ENCODE measurements at places on chromosomes 2 and 18.
A peak's percentile ranks its signal among the peaks of the same experiment; 100 is the strongest.

GRCh38 chr2:207223051-207223450 lies 57.3 kb upstream of the KLF7 start:
- no peak for DNase-seq

GRCh38 chr2:58701688-58702301 lies 460.7 kb upstream of the FANCL start:
- no peak for DNase-seq

GRCh38 chr18:51623653-51624052 lies 426.2 kb upstream of the MEX3C start:
- no peak for DNase-seq

DNA sequence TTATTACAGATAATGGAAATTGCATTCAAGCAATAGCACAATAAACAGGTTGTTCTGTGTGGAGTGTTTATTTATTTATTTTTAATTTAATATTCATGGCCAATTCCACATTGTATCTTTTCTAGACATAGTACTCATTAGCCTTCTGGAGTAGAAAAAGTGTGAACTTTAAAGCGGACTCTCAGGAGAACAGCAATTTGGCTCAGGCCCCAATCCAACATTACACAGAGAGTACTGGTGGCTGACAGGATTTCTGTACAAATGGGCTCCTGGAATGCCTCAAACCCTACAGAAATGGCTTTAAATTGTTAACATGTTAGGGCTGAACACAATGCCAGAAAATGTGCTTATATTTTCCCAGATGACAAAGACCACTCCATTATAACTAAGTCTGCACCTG lies 533.9 kb upstream of the NXPH2 start:
- DNase-seq, result no peak

DNA sequence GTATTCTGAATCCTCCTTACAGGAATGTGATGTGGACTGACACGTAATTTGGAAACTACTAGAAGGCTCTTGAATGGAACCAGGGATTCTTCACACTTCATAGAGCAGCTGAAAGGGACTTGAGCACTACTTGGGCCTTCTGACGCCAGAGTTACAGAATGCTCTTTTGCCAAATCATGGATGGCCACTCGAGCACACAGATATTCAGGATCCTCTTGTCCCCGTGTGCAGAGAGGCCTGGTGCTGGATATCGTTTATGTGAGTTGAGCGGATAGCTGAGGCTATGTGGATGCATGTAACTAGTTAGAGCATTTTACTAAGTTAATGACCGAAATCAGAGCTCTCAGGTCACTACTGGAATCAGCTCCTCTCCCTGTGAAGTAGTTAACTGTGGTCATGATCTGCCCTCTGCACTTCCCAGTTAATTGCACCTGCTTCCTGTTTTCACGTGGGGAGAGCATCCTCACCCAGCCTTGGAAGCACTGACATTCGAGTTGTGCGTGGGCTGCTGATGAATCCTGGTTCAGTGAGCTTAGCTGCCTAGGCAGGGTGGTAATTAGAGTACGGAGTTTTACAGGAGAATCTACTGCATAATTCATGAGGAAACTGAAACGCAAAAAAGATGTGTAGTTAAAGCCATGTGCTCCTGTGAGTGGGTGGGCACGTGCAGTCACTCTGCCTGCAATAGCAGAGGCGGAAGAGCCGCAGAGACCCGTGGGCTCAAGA lies 5.2 kb upstream of the TPO start:
- no peak for DNase-seq

DNA sequence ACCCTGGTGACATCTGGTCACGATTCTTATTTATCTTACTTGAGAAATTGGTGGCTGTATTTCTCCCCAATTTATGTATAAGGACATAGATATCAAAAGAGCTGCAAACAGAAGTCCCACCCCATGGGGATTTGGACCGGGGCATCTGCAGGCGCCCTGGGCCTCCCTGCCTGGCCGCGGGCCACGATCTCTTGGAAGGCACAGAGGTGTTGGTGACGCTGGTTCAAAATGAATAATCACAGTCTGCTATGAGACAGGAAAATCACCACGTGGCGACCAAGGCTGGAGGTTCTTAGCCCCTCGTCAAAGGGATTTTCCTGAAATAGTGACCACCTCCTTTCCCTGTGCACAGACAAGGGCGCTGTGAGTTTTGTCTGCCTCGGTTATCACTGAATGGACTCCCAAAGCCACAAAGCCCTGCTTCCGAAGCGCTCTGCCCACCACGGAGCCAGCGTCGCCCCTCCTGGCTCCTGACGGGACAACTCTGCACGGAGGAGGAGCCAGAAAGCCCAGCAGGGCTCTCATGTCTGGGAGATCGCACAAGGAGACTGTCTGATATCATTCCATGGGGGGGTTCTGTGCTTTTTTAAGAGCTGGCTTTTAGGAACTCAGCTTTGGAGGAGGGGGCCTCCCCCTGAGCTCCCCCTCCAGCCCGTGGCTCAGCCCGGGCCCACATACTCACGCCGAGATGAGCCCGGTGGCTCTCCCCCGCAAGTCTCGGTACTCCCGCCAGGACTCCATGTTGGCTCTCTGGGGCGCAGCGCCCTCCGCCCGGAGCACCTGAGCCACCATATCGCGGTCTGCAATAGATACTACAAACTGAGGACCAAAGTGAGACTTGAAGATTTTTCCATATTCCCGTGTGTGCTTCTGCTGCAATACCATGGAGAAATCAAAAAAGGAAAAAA lies 14.6 kb downstream of the CYP27C1 start:
- no peak for DNase-seq

GRCh38 chr2:107681936-107682335 lies 144.8 kb upstream of the RGPD4 start:
- no peak for DNase-seq

DNA sequence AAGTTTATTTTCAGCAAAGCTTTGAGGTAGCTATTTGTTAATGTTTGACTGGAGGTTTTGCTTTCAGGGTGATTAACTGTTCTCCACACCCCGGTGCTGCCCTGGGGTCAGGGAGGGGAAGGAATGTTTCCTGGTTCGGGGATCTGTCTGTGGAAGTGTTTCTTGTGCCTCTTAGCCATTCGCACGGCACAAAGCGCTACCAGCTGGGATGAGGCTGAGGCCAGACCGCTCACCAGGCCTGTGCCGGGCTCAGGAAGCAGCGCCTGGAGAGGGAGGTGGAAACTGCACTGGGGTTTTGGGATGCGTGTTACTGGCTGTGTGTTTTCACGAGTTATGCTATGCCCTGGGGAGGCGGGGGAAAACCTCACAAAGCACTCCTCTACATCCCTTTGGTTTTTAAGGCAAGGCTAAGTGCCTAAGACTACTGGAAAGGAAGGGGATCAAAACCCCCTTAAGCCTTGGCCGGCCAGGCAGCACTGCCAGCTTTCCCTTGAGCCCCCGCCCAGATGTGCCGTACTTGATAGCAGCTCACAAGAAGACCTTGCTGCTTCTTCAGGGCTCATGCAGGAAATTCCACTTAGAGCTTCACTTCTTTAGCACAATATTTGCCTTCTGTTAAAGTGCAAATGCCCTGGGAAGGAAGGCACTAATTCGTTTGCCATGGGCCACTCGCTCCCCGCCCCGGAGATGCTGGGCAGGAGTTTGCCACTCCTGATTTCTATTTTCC lies 65.7 kb upstream of the CNGA3 start:
- no peak for DNase-seq

GRCh38 chr18:79681484-79682387 lies 2.1 kb downstream of the CTDP1 start:
- no peak for DNase-seq

DNA sequence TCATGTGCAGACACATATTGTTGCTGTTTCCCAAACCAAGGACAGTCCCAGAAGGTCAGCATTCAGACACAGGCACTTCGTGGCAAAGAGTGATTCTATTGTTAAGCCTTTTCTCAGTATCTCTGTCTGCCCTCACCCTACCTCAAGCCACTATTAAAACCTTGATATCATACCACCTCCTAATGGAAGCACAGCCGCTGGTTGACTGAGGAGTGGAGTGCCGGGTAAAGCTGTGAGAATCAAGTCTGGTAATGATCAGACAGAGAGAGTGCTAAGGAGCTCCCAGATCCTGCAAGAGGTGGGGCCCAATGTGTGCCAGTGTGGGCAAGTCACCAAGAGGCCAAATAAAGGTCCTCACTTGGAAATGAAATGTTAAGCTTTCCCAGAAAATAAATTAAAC lies 819.5 kb downstream of the BCL11A start:
- DNase-seq, result no peak

DNA sequence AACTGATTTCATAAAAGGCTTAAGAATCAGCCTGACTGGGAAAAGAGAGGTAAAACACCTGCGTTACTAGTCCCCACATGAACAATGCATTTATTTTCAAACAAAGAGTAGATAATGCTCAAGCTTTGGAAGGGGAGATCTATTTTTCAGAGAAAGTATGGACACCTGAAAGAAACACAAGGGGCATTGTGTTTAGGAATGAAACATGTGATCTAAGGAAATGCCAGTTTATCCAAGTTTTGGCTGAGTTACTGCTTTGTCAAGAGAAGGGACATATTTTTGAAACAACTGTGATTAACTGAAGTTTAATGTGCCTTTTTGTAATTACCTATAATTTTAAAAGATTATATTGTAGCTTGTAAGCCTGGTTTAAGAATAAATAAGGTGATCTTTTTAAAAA lies 49.3 kb upstream of the RBBP8 start:
- no peak for DNase-seq

DNA sequence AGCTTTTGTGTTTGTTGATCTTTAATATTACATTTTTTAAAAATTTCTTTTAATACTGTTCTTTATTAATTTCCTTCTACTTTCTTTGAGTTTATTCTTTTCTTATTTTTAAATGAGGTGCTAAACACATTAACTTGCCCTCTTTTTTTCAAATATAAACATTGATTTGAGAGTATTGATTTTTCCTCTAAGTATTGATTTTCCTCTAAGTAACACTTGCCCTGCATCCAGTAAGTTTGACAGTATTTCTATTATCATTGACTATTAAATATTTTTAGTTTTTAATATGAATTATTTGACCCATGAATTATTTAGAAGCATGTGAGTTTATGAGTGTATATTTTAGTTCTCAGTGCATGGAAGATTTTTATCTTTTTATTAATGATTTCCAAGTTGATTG lies 337.0 kb upstream of the RAB12 start:
- no peak for DNase-seq

DNA sequence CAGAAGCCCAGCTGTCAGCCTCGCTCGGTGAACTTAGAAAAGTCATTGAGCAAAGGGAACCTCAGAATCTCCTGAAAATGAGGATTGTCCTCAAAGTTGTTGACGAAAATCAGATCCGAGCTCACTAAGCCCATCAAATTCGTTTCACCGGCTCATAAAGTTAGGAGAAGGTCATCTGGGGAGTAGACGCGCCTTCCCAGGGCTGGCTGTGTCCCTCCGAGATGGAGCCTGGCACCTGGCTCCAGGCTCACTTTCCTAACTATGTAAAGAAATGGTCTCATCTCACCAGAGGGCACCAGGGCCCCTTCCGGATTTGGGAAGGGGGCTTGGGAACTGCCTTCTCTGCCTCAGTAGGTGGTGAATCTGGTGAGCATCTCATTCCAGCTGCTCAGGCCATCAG lies 145.5 kb downstream of the PXDN start:
- no peak for DNase-seq

DNA sequence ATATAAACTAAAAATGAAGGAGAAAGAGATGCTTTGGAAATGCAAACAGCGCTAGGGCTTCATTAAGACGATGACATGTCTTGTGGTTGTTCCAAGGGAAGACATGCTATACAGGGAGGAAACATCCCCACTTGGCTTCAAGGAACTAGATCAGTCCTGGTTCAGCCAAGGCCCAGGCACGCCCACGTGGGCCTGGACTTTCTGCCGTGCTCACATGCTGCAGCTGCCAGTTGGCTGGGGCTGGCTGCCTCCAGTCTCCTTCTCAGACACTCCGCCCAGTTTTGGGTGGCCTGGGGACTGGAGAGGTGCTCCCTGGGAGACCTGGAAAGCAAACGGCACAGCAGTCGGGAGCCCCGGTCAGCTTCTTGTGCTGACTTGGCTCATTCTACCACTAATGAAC lies 109.6 kb downstream of the GLI2 start:
- no peak for DNase-seq

GRCh38 chr18:54750350-54750749 lies 77.9 kb upstream of the RAB27B start:
- no peak for DNase-seq

GRCh38 chr18:7789856-7790552 lies 222.9 kb downstream of the PTPRM start:
- DNase-seq, result peak; percentile 8

GRCh38 chr2:55232863-55233657 lies 572 bp downstream of the RPS27A start:
- no peak for DNase-seq

- no peak for DNase-seq
These were observed 3.5 kb upstream of the RNU4ATAC start for GRCh38 chr2:121527009-121527682.

GRCh38 chr2:205882806-205883425 lies 200.6 kb downstream of the NRP2 start:
- no peak for DNase-seq

DNA sequence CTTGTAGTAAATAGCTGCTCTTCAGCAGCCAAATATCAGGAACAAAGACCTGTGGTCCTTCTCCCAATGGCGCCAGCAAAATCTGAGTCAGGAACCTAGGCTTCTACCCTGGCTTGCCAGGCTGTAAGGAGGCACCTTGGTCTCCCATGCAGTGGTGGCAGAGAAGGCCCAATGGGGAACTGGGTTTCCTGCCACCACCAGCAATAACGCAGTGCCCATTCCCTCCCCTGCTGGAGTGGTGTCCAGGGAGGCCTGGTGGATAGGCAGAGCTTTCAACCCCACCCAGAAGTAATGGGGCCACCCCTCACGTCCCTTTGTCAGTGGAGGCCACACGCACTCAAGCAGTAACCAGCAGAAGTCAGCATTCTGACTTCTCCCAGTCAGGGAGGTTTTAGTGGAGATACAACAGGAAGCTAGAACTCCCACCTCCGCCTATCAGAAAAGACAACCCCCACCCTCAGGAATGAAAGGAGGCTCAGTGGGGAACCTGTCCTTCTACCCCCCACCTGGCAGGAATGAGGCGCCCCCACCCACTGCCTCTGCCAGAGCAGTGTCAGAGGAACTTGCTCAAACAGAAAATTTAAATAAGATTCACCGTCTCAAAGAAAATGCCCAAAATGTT lies 132.4 kb downstream of the COPS8 start:
- DNase-seq, result no peak

- no peak for DNase-seq
These were observed 41.1 kb downstream of the FAM124B start for GRCh38 chr2:224360801-224361251.

DNA sequence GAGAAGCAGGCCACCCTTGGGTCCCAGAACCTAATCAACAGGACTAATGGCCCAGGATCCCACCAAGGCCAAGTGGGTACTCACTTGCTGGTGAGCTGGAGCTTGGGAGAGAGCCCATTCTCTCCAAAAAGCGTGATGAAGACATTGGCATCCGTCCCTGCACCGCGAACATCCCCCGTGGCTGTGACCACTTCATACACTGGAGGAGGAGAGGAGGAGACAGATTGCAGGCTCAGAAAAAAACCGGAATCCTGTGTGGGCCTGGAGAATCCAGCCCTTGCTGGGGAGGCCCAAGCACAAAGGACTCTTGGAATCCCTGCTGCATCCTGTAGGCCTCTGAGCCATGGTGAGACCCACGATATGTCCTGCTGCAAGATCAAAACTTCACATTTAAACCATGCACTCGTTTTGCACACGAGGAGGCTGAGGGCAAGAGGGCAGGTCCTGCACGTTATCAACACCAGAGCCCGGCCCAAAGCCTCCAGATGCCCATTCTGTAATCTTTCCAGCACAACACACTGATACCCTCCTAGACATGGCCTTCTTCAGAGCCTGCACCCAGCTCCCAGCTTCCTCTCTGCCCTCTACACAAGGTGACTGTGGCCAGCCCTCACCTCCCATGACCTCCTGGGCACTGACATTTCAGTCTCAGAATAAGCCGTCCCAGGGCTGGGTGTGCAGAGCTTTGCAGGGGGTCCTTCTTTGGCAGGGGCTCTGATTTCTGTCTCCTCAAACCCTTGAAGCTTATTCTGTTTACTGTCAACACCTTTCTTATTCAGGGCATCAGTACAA lies 7.8 kb downstream of the LOXHD1 start:
- DNase-seq, result no peak

Data from NCI-H187 (cell line).